ENCODE measurements at places on chromosomes 4 and X.

- no peak for DNase-seq
Observed at GRCh38 chr4:107709916-107710315, 10.1 kb downstream of the PAPSS1 start.

DNA sequence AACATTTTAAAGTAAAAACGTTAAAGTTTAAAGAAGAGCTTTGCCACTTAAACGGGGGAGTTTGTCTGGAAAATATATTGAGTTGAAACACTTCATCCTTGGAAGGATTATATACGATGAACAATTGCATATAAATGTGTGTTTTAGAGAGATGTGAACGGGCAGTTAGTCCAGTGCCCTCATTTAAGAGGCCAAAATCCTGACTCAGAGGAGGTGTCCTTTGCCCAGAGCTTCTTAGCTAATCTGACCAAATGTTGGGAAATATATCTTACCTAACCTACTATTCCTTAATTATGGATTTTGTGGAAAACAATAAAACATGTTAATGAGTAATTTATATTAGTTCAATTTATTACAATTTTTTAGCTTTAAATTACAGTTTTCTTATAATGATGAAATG, 327.2 kb upstream of the DIPK2B start:
- no peak for DNase-seq

DNA sequence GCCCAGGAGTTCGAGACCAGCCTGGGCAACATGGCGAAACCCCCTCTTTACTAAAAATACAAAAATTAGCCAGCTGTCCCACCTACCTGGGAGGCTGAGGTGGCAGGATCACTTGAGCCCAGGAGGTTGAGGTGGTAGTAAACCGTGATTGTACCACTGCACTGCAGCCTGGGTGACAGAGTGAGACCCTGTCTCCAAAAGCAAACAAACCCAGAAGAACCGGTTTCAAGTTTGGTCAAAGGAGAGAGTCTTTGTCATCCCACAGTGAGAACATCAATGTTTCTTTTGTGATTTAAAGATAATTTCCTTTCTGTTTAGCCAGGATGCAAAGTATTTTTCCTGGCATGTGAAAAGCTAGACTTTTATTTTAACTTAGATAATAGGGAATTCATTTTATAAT, 26.7 kb downstream of the PDK3 start:
- no peak for DNase-seq

- DNase-seq, result no peak
Observed at GRCh38 chr4:108053251-108053711, 63.6 kb downstream of the HADH start.

- no peak for DNase-seq
Observed at GRCh38 chr4:108971473-108971872, 208.6 kb upstream of the ETNPPL start.

- no peak for DNase-seq
Observed at GRCh38 chr4:114734594-114734993, 136.0 kb downstream of the UGT8 start.

- no peak for DNase-seq
Observed at GRCh38 chrX:37765507-37765906, 14.4 kb upstream of the CYBB start.

- DNase-seq, result no peak
Observed at GRCh38 chr4:52036886-52037530, 1.1 kb downstream of the SGCB start.

- no peak for DNase-seq
Observed at GRCh38 chrX:48737940-48738339, 23.6 kb upstream of the GLOD5 start.

GRCh38 chr4:94519019-94519418, 67.3 kb downstream of the PDLIM5 start:
- DNase-seq, result no peak

DNA sequence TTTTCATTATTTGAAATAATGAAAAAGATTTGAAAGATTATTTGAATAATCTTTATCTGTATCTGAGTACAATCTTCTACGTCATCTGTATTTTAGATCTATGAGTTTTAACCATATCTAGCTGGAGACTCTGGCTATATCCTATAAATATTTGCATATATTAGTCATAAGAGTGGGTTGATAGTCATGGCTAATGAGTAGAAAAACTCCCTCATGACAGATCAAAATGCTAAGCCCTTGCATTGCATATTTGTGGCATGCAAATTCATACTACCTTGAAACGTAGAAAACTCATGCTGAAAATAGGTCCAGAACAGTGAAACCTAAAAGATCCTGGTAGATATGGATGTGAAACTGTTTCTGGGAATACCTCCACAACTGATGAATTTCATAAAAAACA, 291.3 kb downstream of the GALNTL6 start:
- no peak for DNase-seq

- no peak for DNase-seq
Observed at GRCh38 chr4:123409334-123409733, 12.7 kb downstream of the SPRY1 start.

DNA sequence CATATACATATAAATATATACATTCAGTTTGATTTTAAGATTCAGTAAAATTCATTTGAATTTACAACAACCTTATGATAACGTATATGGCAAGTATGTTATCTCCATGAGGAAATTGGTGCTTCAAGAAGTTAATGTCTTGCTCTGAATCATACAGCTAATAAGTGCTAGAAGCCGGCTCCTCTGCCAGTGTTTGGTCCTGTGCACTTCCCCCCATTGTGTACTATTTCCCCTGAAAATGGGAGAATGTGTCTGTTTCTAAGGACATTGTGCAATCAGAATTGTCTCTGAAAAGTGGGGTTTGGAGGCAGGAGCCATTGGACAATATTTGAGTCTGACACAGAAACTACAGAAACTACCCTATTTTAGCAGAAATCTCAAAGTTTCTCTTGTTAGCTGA, 135.9 kb downstream of the CPE start:
- DNase-seq, result no peak

- no peak for DNase-seq
Observed at GRCh38 chrX:87621697-87622096, 104.1 kb downstream of the KLHL4 start.

DNA sequence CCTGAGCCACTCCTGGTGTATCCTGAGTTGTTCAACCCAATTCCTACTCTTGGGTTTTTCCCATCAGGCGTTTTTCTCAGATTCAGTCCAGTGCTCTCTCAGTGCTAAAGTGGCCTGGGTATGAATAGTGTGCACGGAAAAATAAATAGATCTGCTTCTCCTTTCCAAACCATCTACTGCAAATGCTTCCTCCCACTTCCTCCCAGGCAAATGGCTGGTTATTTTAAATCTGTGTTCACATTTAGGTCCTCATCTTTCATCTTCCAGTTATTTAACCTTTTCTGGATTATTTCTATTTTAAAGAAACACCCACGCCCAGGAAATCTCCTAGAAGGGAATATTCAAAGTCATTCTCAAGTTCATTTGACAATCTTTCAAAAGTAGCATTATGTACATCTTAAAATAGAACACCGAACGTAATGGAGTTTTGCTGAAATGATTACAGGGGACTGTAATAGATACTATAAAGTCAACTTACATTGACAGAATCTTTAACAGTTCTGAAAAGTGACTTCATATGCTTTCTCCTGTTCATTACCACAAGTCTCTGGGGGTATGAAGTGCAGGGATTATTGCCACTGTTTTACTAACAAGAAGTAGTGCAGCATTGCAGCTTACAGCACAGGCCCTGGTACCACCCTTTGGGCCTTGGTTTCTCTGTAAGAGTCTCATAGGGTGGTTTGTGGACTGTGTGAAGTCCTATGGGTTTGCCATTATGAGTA, 66.3 kb downstream of the MED28 start:
- DNase-seq, result no peak

DNA sequence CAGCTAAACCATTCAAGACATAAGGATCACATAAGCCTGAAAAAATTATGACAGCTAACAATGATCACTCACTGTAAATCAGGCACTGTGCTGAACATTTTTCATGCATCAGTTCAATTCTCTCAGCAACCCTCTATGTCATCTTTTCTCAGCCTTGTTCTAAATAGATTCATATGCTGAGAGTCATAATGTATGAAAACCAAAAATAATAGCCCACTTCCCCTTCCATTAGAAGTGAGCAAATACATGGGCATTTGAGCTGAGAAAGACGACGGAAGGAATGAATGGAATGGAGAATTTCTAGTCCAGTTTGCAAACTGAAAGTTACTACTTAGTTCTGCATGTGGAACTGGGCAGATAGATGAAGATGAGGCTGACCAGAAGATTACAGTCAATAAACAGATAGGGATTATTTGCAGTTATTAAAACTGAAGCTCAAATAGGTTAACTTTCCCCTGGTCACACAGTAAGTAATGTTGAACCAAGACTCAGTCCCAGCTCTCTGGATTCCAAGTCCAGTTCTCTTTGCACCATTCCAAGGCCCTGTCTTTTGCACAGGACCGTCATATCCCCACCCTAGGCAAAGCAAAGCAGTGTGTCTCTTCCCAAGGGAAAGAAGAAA, 1.6 kb upstream of the SH3RF1 start:
- DNase-seq, result no peak

- no peak for DNase-seq
Observed at GRCh38 chrX:50893466-50893865, 17.1 kb upstream of the BMP15 start.

DNA sequence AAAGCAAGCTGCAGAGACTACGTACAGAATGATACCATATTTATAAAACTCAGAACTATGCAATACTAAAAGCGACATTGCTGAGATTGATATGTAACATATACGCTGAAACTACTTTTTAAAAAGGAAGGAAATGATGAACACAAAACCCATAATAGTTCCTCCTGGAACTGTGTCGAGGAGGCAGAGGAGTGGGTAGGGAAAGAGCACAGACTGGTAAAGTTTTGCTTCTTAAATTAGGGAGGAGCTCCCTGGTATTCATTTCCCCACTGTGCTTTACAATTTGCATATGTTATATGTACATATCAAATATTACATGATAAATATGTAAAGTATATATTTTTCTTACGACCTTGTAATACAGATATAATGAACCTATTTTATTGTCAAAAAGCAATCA, 13.9 kb downstream of the UFSP2 start:
- no peak for DNase-seq

DNA sequence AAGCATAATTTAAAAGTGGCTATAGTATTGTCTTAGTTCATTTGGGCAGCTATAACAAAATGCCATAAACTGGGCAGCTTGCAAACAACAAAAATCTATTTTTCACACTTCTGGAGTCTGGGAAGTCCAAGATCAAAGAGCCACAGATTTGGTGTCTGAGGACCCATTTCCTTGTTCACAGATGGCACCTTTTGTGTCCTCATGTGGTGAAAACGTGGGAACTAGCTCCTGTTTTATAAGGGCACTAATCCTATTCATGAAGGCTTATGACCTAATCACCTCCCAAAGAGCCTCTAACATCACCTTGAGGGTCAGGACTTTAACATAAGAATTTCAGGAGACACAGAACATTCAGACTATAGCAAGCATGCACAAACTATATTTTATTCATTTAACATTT, 126.5 kb upstream of the WDFY3 start:
- DNase-seq, result no peak

- DNase-seq, result no peak
Observed at GRCh38 chr4:102430461-102430910, 70.7 kb upstream of the NFKB1 start.

DNA sequence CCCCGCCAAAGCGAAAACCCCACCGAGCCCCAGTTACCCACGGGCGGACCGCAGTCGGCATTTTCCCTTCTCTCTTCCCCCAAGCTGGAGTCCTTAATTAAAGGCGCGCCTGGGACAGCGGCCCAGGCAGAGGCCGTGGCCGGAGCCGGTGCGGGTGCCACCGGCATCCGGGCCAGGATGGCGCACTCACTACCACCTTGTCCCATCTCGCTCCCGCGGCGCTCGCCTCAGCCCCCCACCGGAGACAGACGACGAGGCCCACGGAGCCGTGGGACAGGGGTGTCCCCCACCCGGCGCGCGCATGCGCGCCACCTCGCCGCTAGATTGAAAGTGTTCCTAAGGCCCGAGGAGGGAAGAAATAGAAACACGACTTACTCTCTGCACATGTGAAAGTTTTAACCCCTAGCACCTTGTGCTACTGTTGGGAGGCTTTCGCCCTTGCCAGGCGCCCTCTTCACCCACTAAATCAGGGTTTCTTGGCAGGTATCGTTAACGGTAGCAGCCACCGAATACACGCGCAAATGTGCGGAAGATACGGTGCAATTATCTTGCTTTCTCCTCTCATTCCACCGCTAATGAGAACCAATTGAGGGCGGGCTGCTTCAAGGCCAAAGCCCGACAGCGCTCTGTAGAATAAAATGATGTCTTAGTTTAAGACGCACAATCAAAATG, 64.3 kb upstream of the CCDC160 start:
- DNase-seq, result no peak

GRCh38 chr4:46484881-46485280, 95.0 kb upstream of the GABRA2 start:
- no peak for DNase-seq

GRCh38 chr4:106312377-106312776, 3.6 kb downstream of the TBCK start:
- no peak for DNase-seq

GRCh38 chr4:3852309-3852708, 86.1 kb downstream of the ADRA2C start:
- DNase-seq, result no peak

DNA sequence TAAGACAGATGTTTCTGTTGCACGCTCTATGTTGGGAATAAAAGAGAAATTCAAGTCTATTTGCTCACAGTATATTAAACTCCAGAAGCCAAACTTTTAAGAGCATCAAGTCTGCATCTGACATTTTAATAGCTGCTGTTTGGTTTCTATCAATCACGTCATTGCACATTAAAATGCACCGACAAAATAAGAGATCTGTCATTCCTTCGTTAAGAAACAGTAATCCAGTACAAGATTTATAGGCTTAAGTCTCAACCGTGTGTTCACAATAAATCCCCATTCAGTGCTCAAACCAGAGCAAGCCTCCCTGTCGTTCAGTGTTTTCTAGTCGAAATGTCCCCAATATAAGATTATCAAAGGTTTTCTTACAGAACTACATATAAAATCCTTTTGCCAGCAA, 89.0 kb upstream of the BMPR1B start:
- DNase-seq, result no peak

DNA sequence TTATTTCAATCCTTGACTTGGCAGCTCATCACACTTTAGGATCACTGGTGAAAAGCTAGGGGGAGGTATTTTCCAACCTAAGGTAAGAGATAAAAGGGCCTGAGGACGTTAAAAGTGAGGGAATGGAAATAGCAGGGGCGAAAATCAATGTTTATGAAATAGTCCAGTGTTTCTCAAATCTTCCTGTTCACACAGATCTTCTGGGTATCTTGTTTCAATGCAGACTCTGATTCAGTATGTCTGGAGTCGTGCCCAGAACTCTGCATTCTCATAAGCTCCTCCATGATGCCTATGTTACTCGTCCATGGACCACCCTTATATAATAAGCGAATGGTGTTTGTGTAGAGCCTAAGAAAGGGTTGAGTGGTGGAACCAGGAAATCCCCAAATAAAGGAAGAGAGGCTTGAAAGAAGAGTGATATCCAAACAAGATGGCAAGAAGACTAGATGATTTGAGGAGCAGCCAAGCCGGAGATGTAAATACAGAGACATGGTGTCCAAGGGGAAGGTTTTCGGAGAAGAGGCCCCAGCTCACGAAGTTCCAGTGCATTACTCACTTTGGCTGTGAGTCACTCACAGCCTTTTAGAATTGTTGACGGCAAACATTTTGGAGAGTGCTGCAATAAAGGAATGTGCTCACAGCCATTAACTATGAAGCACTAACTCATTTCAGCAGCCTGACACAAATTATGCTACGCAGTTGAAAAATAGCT, 215.6 kb upstream of the PPARGC1A start:
- DNase-seq, result no peak

- no peak for DNase-seq
Observed at GRCh38 chrX:117743469-117744251, 372.9 kb downstream of the KLHL13 start.

- DNase-seq, result no peak
Observed at GRCh38 chrX:133846311-133846710, 139.1 kb downstream of the GPC3 start.

Measured in activated T-helper 1 cell treated with anti-CD3 and anti-CD28 coated beads, Interleukin-2, amount 50 U/mL, for 16 hours (primary cell).